ENCODE measurements at places on chromosomes 2 and 18.
A peak's percentile ranks its signal among the peaks of the same experiment; 100 is the strongest.

- DNase-seq, result peak; percentile 40
These were observed 62.1 kb upstream of the MAPRE2 start for GRCh38 chr18:34978953-34979608.

DNA sequence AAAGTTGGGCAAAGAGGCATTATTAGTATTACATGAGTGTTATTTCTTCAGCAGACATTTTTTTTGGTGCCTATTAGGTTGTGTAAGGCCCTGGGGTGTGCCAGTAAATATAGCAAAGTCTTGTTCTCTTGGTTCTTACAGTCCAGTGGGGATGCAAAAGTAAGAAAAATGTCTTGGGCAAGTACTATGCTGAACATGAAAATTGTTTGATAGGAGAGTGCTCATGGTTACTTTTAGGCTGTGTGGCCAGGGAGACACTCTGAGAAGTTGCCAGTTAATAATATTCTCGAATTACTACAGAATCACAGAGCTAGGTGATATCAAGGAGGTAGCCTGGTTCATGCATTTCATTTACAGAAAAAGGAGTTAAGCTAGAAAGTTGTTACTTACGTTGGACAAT, 1.9 kb downstream of the AGFG1 start:
- DNase-seq, result no peak

GRCh38 chr18:33062834-33063364, 290.1 kb upstream of the KLHL14 start:
- no peak for DNase-seq

GRCh38 chr2:180652794-180653193, 327.6 kb upstream of the UBE2E3 start:
- no peak for DNase-seq
